BJ (cell line): ENCODE measurements at places on chromosomes 11 and 22. TPM values are rescaled to one million over a fixed set of nuclear protein-coding genes. Genes with fewer than 3 reads are reported as not detected.

Gene IGLL1
- polyA plus RNA-seq = not detected in 2 replicates

- DNase-seq = no peak
Observed at GRCh38 chr11:2166091-2166851, 5.3 kb upstream of the INS start.

GRCh38 chr11:12132790-12133145 lies 22.4 kb downstream of the MICAL2 start:
- no peak for DNase-seq

GRCh38 chr22:44578110-44578457 lies 80.1 kb upstream of the RTL6 start:
- no peak for DNase-seq

- no peak for DNase-seq
Observed at GRCh38 chr22:33656808-33657628, 263.3 kb downstream of the LARGE1 start.

DNA sequence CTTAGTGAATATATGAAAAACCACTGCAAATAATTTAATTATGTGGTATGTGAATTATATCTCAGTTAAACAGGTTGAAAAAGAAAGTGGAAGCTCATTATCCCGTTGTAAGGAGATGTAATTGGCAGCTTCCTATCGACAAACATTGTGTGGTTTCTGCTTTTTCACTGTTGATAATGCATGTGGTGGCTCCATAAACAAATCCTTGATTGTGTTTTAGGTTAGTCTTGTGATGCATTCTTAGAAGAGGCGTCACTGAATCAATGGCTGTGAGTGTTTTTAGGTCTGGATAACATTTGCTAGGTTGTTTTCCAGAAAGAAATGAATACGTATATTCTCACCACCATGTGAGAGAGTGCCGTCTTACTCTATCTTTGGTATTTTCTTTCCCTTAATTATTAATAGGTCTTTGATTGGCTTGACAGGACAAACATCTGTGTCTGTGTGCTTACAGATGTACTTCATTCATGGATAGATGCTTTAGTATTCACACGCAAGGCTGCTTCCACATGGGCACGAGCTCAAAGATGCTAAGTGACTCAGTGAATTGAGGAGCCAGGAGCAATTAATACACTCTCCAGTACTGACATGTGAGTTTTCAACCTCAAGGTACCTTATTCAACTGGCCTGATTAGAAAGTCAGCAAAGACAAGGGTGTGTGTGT lies 166.7 kb downstream of the TBC1D22A start:
- DNase-seq = no peak

GRCh38 chr11:17653611-17654010 lies 65.8 kb upstream of the MYOD1 start:
- DNase-seq = no peak

GRCh38 chr11:107182978-107183377 lies 164.7 kb upstream of the GUCY1A2 start:
- DNase-seq = no peak

DNA sequence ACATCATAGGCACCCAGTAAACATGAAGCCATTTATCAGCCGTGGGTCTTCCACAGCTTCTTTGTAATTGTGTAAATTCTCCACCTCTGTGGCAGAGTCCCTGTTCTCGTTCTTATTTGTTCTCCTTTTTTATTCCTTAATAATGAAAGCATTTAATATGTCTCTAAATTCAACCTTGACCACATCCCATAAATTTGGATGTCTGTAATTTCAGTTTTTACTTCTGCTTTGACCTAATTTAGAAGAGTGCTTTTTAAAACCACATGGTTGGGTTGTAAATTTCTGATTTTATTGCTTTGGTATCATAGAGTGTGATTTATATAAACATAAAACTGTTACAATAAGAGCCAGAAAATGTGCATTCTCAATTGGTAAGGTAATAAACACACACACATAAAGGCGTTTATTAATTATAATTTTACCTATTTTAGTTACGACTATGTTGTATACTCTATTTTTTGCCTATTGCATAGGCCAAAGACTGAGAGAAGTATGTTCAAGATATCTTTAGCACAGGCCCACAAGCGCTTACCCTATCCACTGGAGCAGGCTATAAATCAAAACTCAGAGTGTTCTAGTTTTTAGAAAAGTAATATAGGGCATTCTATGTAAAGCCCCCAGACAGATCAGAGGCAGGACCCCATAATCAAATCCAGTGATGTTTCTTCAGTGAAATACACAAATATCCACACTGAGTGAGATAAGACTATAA lies 58.0 kb upstream of the CCND1 start:
- DNase-seq = no peak
